ENCODE measurements at places on chromosomes 13 and 19. TPM values are rescaled to one million over a fixed set of nuclear protein-coding genes. Genes with fewer than 3 reads are reported as not detected.
A peak's percentile ranks its signal among the peaks of the same experiment; 100 is the strongest.

The PNPLA6 gene
- total RNA-seq, result 78.0 TPM

The PSG1 gene
- not detected for total RNA-seq

The KCNN4 gene
- total RNA-seq, result 5.8 TPM

The TTC9B gene
- not detected for total RNA-seq

The C13orf46 gene
- 1.2 TPM for total RNA-seq

The SHANK1 gene
- 0.19 TPM for total RNA-seq

- no peak for DNase-seq
These were observed 183.2 kb upstream of the SOX1 start for GRCh38 chr13:111883571-111884343.

- no peak for DNase-seq
These were observed 2.1 kb downstream of the ZNF709 start for GRCh38 chr19:12482509-12482886.

DNA sequence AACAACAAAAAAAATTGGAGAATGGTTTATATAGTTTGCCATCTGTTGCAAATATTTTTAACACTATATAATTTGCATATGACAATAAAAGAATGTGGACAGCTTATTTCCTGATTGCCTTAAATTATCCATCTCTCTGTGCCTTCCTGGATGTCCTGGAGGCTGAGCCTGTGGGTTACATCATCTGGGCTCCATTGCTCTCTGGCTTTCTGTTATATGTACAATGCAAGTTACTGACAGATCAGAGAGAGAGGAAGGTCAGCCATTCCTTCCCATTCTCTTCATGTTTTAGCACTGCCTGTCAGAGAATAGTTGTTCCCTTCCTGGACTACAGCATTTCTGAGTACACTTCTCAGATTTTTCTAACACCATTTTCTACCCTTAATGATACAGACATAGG lies 758.3 kb upstream of the PCDH20 start:
- no peak for DNase-seq

DNA sequence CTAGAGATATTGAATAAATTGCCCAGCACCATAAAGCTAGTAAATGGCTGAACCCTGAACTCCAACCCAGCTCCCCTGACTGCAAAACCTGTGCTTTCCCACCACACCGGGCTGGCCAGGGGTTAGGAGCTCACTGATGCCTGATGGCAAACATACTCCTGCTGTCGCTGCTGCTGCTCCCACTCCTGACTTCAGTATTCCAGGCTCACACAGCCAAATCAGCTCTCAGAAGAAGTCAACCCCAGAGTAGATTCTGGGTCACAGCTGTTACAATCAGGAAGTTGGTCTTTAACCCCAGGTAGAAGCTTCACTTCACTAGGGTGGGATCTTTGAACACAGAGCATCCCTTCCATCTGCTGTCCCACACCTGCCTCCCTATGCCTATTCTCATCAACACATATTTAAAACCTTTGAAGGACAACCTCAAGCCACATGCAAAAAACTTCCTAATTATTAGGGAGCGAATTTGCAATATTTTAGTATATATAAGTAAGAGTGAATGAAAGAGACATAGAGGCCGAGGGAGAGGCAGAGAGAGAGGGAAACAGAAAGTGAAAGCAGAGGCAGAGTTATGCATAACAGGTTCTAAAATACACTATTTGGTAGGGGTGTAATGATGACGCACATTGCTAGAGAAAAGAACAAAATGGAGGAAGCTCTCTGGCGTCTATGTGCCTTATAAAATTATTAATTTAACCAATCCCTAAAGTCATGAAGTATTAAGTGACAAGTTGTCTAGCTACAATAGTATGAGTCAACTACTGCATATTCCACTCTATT lies 99.4 kb upstream of the SERP2 start:
- DNase-seq, result no peak

DNA sequence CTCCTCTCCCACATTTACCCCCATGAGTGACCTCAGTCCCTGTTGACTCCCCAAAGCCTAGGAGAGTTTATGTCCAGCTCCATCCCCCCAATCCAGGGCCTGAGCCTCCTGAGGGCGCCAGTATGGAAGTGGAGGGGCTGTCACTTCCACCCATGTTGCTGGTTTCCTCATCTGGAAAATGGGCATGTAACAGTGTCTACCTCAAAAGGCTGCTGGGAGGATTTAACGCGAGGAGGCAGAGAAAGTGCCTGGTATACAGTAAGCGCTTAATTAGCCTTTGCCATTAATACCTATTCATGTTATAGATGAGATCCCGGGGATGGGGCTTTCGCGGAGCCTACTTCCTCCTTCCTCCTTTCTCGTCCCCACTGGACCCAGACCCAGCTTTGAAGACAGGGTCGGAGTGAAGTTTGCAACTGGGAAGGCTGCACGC lies 476 bp downstream of the TYK2 start:
- DNase-seq, result no peak

- DNase-seq, result no peak
These were observed 2.0 kb downstream of the LENG9 start for GRCh38 chr19:54461613-54462012.

- no peak for DNase-seq
These were observed 11.5 kb downstream of the XPO4 start for GRCh38 chr13:20891034-20891433.

GRCh38 chr13:25687471-25688225 lies 315.9 kb downstream of the ATP8A2 start:
- DNase-seq, result no peak

DNA sequence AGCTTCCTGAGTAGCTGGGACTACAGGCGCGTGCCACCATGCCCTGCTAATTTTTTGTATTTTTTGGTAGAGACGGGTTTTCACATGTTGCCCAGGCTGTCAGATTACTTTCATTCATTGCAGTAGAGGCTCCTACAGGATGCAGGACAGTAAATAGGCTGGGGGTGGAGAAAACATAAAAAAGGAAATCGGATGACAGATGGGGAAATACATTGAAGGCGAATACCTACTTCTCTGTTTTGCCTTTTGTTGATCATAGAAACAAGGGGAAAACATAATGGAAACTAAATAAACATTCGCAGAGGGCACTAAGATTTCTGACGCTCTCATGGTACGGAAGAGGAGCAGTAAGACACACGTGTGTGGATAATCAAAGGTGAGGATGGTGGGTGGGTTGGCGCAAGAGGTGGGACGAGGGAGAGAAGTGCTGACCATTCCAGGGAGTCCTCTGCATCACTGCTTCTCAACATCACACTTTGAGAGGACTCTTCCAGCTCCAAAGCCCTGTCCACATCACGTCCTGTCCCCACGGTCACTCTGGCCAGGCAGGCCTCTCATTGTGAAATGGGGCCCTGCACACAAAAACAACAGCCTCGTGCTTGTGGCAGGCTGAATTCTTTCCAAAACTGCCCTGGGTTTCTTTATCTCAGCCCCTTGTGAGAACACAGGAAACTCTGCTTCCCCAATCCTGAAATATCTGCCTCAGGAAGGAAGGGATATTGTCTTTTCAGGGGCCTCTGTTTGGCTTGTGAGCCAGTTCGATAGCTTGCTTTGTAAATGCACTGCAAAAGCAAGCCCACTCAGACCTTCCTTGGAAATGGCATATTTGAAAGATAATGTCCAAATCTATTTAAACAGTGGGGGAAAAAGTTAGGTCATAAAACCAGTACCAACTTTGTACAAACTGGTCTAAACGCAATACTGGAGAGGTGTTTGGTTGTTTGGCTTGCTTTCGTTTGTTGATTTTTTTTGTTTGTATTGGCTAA lies 188.5 kb downstream of the FOXO1 start:
- no peak for DNase-seq

- no peak for DNase-seq
These were observed 17.2 kb upstream of the MCF2L start for GRCh38 chr13:112951674-112952371.

- DNase-seq, result no peak
These were observed 65.6 kb downstream of the UFM1 start for GRCh38 chr13:38415233-38415632.

GRCh38 chr19:15122331-15123030 lies 15.3 kb downstream of the SYDE1 start:
- DNase-seq, result peak; percentile 72

DNA sequence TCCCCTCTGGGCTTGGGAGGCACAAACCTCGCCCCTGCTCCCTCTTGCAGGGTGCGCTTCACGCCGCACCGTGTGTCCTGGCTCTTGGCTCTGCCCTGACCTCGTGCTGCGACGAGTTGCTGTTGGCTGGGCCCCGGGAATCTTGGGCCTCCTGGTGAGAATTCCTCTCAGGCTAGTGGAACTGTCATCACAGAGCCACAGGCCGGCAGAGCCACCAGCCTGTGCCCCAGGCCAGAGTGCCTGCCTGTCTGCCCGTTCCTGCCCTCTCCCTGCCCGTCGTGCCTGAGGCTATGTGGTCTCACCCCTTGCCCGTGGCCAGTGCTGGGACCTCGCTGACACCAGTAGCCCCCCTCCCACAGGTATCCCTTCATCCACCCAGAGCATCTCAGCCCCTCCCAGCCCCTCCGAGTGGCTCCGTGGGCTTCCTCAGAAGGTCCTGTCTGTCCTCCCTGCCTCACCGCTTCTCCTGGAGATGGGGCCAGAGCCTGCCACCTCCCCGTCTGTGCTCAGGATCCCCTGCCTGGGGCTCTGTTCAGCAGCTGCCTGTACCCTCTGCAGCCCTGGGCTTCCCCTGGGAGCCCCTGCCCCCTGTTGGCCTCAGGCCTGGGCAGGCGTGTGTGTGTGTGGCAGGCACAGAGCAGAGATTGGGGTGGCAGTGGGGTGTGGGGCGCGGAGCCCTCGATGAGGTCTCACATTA lies 13.3 kb downstream of the NDUFB7 start:
- DNase-seq, result no peak

GRCh38 chr13:36038785-36039555 lies 92.2 kb downstream of the DCLK1 start:
- DNase-seq, result no peak

DNA sequence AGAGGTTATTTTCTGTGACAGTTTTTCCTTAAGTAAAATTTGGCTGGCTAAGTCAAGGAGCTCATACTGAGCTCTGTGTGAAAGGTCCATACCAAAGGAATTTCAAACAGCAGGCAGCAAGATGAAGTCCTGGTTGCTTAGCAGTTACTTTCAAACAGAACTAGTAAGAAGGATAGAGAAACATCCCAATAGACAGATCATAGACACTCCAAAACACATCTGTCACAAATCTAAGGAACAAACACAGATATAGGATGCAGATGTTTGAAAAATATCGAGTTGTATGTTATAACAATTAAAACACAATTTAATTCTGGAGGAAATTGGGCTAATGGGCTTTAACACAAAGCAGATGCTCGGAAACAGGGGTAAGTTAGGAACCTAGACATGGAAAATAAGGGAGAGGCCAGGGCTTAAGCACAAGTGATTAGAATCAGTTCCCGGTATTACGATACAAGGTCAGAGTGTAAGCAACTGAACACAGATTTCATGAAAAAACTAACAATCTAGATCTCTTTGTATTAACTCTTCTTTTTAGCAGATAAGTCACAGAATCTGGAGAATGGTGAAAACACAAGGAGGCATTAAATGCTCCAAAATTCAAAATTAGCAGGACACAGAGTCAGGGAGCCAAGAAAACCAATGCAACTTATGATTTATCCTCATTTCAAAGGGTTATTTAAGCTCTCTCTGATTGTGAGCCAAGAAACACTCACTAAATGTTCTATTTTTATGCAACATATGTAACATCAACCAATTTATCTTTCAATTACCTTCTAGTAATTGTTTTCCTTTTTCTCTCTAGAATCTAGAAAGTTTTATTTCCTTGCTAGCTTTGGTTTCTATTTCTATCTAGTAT lies 1992.9 kb upstream of the PCDH20 start:
- no peak for DNase-seq

DNA sequence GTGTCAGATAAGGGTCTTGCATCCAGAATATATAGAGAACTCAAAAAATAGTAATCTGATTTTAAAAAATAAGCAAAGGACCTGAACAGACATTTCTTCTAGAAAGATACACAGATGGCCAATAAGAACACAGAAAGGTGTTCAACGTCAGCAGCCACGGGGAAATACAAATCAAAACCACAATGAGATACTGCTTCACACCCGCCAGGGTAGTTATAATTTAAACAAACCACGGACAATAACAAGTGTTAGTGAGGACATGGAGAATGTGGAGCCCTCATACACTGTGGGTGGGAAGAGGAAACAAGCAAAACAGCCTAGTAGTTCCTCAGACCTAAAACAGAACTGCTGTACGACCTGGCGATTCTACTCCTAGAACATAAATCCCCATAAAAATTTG lies 26.7 kb upstream of the NAPA start:
- DNase-seq, result no peak

GRCh38 chr19:401866-402511 lies 7.0 kb downstream of the C2CD4C start:
- DNase-seq, result peak; percentile 54

DNA sequence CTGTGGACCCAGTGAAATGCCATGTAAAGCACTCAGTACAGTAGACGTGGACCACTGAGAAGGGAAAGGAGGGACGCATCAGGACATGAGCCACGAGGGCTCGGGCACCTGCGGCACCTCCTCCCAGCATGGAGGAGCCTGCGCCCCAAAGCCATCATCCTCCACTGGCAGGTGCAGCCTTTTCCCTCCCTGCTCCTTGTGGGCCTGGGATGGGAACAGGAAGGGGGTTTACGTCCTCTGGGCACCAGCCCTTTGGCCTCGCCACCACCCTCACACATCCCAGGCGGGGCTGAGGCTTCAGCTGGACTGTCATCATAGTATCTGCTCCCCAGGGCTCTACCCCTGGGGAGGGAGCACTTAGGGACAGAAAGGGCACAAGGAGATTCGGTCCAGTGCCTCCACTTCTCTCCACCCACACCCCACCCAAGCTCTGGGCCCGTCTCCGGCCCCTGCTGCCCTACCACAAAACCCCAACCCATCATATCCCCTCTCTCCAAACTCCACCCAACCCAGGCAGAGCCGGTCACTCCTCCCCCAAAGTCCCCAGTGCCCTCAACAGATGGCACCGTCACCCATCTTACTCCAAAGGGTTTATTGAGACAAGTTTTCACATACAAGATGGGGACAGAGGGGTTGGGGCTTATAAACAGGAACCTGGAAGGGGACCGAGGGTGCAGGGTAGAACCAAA lies 2.2 kb upstream of the PRKD2 start:
- DNase-seq, result no peak

DNA sequence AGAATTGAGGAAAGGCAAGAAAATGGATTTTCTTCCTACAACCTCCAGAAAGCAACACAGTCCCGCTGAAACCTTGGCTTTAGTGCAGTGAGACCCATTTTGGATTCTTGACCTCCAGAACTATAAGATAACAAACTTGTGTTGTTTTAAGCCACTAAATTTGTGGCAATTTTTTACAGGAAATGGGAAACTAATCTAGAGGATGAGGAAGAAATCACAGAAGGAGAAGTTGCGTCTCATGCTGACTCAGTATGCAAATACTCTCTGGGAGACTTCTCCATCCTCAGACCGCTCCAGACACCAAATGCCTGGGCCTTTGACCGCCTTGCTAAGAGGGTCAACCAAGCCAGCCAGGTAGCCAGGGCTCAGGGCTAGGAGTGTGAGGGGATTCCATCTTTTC lies 13.1 kb upstream of the CEACAM16 start:
- DNase-seq, result no peak
